ENCODE measurements at places on chromosomes 12 and 14.

GRCh38 chr12:19025582-19025981 is 104.0 kb upstream of the PLEKHA5 start:
- no peak for DNase-seq

GRCh38 chr12:9673404-9674225 is 4.1 kb downstream of the CLEC2D start:
- DNase-seq, result peak; percentile 55

- DNase-seq, result no peak
Observed at GRCh38 chr12:64792128-64792527, 32.3 kb upstream of the TBC1D30 start.

DNA sequence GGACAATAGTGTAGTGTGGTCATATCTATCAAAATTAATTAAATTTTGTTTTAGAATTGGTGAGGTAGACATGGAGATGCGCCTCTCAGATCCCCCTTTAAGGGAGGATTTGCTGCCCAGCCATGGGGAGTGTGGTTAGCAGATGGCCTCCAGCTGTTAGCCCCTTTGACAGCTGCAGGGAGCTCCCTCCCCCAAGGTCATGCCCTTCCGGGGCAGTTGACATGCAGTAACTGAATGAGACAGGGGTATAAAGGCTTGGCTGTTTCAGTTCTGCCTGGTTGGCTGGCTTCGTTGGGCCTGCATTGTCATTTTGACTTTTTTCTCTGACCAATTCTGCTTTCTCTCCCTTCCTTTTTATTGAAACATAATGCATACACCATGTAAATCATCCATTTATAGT is 291.5 kb upstream of the SRRM4 start:
- DNase-seq, result no peak

DNA sequence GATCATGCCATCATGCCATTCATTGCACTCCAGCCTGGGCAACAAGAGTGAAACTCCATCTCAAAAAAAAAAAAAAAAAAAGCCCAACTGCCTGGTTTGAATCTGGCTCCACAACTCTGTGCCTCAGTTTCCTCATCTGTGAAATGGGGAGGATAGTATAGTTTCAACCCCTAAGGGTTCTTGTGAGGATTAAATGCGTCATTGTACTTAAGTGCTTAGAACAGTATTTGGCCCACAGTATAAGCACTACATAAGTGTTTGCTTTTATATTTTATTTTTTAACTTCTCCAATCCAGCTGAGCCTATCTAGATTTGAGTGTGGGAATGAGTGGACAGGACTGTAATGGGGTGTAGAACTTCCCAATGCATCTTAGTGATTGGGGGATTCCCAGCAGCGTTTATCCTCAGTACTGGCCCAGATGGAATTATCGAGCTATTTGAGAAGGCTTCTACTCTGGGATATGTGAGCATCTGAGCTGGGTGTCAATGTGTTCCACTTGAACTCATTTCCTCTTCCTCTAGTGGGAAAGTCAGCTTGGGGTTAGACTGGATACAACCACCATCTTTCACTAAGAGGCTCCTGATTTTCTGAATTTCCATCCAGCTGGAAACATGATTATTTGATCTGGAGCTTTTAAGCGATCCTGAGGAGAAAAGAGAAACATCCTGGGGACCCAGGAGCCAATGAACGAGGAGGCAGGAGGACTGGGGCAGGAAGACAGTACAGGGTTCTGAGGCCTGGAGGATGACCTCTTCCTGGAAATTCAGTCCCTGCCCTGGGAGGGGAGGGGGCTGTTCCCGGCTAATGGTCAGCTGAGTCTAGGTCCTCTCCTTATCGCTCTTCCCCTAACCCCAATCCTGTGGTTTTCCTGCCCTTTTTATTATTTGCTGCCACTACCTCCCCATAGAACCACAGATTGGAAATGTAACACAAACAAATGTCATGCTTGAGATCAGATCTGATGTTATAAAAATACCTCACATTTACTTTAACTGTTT is 9.3 kb upstream of the ESPL1 start:
- DNase-seq, result no peak

- no peak for DNase-seq
Observed at GRCh38 chr14:80926397-80927082, 15.0 kb downstream of the CEP128 start.

DNA sequence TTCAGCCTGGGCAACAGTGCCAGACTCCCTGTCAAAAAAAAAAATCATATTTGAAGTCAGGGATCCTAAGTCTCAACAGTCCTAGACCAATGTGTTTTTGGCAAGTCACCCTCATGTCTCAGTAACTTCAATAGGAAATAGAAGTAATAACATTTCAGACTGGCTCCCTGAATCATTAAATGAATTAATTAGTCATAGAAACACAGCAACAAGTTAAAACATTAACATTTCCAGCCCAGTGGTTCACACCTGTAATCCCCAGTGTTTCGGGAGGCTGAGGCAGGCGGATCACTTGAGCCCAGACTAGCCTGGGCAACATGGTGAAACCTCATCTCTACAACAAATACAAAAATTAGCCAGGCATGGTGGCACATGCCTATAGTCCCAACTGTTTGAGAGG is 125.2 kb downstream of the GTF2A1 start:
- no peak for DNase-seq

DNA sequence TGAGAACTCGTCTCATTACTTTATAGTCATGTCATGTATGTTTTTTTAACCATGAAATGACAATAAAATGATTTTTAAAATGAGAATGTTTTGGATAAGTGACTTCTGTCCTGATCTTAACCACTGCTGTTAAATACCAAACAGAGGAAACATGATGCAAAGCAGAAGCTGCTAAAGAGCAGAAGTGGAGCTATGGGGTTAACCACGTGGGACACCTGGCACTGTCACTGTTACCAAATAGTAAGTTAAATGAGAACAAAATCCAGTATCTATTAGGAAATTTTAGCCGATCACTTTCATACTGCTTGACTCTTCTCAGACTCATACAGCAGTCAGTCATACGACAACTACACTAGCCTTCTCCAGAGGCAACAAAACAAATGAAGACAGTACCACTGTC is 82.4 kb downstream of the SCAF11 start:
- DNase-seq, result no peak

GRCh38 chr14:59356312-59356711 is 108.9 kb downstream of the GPR135 start:
- no peak for DNase-seq

- no peak for DNase-seq
Observed at GRCh38 chr14:23364164-23365035, 572 bp downstream of the EFS start.

GRCh38 chr12:122835750-122836026 is 431 bp downstream of the HIP1R start:
- DNase-seq, result peak; percentile 53

- DNase-seq, result no peak
Observed at GRCh38 chr12:119788786-119789185, 88.3 kb downstream of the CIT start.

GRCh38 chr12:101493556-101493955 is 18.4 kb downstream of the SPIC start:
- no peak for DNase-seq

- no peak for DNase-seq
Observed at GRCh38 chr12:115259968-115260747, 576.2 kb upstream of the TBX3 start.

DNA sequence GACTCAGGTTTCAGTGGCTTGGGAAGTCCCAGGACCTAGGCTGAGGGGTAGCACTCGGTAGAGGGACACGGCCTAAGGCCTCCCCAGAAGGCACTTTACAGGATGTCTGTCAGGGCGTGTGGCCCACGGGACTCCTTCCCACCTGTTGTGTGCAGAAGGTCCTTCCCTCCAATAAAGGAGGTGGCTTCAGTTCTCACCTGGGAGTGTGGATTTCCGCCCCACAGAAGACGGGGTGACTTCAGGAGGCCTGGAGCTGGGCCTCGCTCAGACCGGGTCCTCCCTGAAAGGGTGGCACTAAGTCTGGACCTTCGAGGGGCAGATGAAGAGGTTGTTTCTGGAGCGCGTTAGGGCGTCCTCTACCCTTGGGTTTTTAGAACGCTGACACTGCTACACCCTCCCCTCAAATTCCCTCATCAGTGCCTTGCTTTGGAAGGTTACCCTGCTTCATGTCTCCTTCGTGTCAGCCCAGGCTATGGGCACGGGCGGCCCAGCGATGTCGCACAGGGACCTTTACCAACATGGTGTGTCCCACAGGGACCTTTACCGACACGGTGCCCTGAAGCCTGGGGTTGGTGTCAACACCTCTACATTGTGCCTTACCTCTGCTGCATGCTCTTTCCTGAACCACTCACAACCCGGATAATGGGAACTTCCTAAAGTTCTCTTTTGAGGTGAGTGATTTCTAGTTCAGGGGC is 7.1 kb downstream of the SLC6A12 start:
- no peak for DNase-seq

DNA sequence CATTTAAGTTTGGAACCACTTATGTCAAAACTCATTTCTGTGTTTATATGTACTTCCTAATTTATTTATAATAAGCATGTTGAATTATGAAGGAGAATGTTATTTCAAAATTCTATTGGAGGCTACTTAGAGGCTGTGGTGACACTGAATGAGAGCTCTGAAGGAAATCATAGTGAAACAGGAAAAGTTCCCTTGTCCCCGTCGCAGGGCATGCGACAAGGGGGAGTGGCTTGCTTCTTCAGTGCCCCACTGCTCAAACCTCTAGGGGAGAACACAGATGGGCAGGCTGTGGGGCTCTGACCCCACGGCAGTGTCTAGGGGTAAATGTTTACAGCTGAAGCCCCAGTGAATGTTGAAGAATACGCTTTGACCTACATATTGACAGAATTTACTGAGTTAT is 261.9 kb downstream of the RAD51B start:
- DNase-seq, result no peak

DNA sequence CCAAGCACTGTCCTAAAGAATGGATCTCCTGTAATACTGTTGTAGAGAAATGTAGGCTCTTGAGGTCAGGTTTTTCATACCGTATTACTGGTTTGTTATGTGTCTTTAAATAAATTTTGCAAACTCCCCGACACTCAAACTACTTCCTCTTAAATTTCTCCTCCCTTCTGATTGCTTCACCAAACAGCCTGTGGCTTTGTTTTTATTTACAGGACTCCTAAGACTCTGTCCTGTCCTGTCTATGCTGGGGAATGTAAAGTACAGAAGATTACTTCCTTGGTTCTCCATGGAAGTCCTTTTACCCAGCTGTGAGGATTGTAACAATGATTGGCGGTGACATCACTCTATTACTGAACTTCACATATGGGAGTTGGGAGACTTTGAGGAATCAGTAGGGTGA is 873.5 kb downstream of the DIO2 start:
- no peak for DNase-seq

Measured in Calu3 (cell line).